ENCODE measurements at places on chromosomes 7 and 10.
A peak's percentile ranks its signal among the peaks of the same experiment; 100 is the strongest.

- no peak for DNase-seq
Observed at GRCh38 chr7:158976468-158976848, 120.1 kb downstream of the DYNC2I1 start.

DNA sequence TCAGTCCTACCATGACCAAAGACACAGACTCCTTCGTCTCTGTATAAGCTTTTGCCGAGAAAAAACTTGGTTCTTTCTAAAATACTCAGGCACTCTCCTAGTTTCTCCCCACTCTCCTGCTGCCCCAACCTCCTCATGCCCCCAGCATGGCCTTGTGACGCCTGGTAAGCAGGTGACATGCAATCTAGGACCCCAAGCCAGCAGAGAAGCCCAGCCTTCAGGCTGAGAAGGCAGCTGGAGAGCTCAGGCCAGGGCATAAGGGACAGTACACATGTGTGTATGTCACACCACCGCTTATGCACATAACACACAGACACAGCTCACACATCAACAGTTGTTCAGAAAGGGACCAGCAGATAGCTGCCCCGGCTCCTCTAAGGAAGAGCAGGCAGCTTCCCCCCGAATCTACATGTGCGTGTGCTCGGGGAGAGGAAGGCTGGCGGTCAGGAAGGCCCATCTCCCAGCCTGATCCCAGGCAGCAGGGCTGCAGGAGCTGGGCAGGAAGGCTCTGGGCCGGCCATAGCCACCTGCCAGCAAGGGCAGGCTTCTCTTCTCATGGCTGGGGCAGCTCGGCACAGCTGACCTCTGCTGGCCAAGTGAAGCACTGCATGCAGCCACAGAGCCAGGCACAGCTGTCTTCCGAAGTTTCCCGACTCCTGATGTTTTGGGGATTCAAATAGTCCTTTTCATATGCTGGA, 8.5 kb downstream of the DDX56 start:
- DNase-seq: peak; percentile 68

GRCh38 chr7:16345979-16346958, 75.1 kb downstream of the CRPPA start:
- DNase-seq: no peak

DNA sequence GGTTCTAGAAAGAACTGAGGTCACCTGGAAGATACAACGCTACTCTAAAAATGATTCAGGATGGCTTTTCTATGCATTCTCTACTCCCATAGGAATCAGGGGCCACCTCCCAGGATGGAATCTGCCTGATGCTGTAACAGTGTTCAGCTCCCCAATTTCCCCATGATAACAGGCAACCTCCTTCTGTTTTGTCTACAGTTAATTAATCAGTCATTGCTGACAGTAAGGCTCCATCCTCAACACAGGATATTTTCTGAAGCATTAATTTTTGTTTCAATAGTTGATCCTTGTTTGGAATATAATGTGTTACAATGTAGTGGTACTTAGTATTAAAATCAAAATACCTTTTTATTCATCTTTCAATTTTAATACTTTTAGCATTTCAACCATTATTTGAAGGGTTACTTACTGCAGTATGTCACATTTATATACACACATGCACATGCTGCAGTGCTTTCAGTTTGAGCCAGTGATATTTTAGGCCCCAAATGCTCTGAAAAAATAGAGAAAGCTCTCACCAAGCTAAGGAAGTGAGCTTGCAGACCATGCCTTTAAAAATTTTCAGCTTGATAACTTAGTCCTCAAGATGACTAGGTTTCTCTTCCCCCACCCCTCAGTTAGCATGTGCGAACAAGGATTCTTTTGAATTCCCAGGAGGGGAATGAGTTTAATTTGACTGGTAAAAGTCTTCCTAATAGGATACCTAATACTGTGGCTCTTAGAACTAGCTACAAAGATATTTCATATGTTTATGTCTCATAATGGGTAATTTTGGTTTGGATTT, 592 bp upstream of the PIK3CG start:
- DNase-seq: peak; percentile 13

GRCh38 chr7:128031901-128032604, 816 bp upstream of the LRRC4 start:
- DNase-seq: peak; percentile 37

DNA sequence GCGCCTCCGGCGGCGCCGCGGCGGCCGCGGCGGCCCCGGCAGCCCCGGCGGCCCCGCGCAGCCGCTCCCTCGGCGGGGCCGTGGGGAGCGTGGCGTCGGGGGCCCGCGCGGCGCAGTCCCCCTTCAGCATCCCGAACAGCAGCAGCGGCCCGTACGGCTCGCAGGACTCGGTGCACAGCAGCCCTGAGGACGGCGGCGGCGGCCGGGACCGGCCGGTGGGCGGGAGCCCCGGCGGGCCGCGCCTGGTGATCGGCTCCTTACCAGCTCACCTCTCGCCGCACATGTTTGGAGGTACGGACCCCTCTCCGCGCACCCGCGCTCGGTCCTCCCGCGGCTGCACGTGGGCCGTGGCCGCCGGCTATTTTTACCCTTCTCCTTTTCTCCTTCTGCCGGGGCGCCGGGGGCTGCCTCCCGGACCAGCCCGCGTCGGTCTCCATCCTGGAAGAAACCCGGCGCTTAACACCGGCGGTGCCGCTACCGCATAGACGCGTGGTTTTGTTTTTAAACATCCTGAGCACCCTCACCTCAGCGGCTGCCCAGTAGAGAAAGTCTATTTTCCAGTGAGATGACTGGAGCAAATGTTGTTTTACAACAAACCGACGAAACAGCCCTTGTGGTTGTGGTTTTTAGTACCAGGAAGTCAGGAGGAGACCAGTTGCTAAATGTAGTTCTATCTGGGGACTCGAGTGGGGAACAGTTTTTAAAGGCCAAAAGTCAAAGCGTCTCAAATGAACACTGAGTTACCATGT, 1.3 kb downstream of the ZNRF2 start:
- DNase-seq: peak; percentile 44

DNA sequence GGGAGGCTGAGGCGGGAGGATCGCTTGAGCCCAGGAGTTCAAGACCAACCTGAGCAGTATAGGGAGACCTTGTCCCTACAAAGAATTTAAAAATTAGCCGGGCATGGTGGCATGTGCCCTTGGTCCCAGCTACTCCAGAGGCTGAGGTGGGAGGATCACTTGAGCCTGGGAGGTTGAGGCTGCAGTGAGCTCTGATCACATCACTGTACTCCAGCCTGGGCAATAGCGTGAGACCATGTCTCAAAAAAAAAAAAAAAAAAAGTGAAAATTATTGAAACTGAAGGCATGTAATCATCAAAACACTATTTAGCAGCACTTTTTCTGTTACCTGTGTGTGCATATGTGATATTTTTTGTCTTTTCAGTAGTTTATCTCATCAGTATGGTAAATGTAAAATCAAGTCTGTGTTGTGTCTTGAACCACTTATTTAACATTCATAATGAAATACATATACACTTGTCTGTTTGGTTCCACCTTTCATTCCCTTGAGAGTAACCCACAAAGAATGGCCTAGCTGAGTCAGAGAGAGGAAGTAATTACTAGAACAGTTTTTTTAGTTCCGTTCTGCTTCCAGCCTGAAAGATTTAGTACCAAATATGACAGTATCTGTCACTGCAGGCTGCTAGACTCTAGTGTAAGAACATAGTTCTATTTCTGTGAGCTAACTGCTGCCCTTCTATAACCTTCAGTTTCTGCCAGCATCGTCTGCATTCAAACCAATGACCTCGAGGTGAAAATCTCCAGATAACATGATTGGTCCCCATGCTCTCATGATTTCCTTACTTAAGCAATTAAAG, 68.6 kb downstream of the MMRN2 start:
- no peak for DNase-seq

GRCh38 chr7:122588621-122589020, 110.3 kb downstream of the RNF133 start:
- DNase-seq: no peak

- DNase-seq: no peak
Observed at GRCh38 chr7:20312562-20312961, 18.1 kb upstream of the ITGB8 start.

GRCh38 chr7:97007583-97007861, 2.2 kb downstream of the DLX6 start:
- DNase-seq: no peak

GRCh38 chr7:45420843-45421495, 153.2 kb upstream of the ADCY1 start:
- DNase-seq: no peak

All from effector memory CD8-positive, alpha-beta T cell (primary cell).